Mesendoderm (in vitro differentiated cells): ENCODE measurements at places on chromosomes 6 and 20.
A peak's percentile ranks its signal among the peaks of the same experiment; 100 is the strongest.

- H3K4me1 ChIP-seq = peaks cover 6% of the 10 kb centered on the region
- H3K27me3 ChIP-seq = no peaks in the 10 kb centered on the region
- H3K36me3 ChIP-seq = no peaks in the 10 kb centered on the region
- DNase-seq = no peak
- no peak overlapping the region for H3K4me3 ChIP-seq
These were observed 55.4 kb downstream of the HS3ST5 start for GRCh38 chr6:114287461-114287860.

GRCh38 chr20:41453010-41453950 is 86.7 kb upstream of the EMILIN3 start:
- no peak overlapping the region for H3K27ac ChIP-seq
- H3K36me3 ChIP-seq = peaks cover 12% of the 10 kb centered on the region
- no peaks in the 10 kb centered on the region for H3K27me3 ChIP-seq
- H3K4me3 ChIP-seq = no peak overlapping the region
- DNase-seq = no peak

DNA sequence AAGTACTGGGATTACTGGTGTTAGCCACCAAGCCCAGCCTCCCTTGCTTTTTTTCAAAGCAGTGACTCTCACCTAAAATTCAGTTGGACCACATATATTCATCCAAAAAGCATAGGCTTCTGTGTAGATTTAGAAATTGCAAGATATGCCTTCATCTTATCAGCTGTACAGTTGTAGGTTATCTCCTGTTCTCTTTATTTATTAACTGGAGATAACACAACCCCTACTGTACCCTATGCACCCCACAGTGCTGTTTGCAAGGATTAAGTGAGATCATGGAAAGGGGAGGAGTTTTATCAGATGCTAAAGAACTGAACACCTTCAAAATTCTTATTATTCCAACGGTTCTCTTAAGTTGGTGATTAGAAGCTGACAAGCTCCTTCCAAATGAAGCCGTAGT is 164.4 kb upstream of the JARID2 start:
- H3K36me3 ChIP-seq = no peaks in the 10 kb centered on the region
- no peak overlapping the region for H3K4me3 ChIP-seq
- no peak for DNase-seq

DNA sequence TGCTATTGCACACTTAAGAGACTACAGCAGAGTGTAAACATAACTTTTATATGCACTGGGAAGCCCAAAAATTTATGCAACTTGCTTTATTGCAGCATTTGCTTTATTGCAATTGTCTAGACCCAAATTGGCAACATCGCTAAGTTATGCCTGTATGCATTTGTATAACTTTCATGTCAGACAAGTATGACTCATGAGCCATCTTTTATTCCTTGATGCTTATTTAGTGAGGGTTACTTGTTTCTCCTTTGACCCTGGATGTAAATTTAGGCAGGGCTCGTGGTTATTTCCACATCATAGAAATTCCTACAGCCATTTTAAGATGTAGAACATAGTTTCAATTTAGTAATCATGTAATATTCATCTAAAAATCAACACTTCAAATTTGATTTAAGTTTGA is 130.3 kb upstream of the LY86 start:
- H3K27me3 ChIP-seq = no peaks in the 10 kb centered on the region
- H3K36me3 ChIP-seq = no peaks in the 10 kb centered on the region
- H3K27ac ChIP-seq = no peak overlapping the region
- no peak for DNase-seq
- H3K4me1 ChIP-seq = no peaks in the 10 kb centered on the region

GRCh38 chr6:18234564-18234963 is 29.8 kb downstream of the DEK start:
- DNase-seq = no peak
- peaks cover 8% of the 10 kb centered on the region for H3K36me3 ChIP-seq
- H3K4me1 ChIP-seq = no peaks in the 10 kb centered on the region
- no peak overlapping the region for H3K4me3 ChIP-seq
- no peak overlapping the region for H3K27ac ChIP-seq

- H3K4me3 ChIP-seq = no peak overlapping the region
- H3K36me3 ChIP-seq = no peaks in the 10 kb centered on the region
- H3K4me1 ChIP-seq = no peaks in the 10 kb centered on the region
- no peaks in the 10 kb centered on the region for H3K27me3 ChIP-seq
These were observed 29.6 kb downstream of the RGS17 start for GRCh38 chr6:153101461-153101860.

GRCh38 chr20:63434599-63435378 is 37.7 kb downstream of the KCNQ2 start:
- H3K4me1 ChIP-seq = peaks cover 2% of the 10 kb centered on the region
- DNase-seq = peak; percentile 92
- no peak overlapping the region for H3K4me3 ChIP-seq
- H3K27ac ChIP-seq = no peak overlapping the region
- no peaks in the 10 kb centered on the region for H3K36me3 ChIP-seq
- no peaks in the 10 kb centered on the region for H3K27me3 ChIP-seq

DNA sequence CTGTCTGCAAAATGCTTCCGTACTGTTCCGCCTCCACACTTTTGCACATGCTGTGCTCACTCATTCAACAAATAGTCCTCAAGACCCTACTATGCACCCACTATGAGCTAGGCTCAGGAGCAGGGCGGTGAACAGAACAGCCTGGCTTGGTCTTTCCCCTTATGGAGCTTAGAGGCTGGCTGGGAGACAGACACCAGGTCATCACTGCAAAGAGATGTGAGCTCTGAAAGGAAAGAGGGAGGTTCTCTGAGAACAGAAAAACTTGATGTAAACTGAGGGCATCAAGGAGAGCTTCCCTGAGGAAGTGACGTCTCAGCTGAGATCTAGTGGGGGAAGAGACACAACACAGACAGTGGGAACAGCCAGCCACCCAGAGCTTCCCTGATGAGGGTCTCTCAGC is 31.0 kb upstream of the TGM2 start:
- H3K4me1 ChIP-seq = no peaks in the 10 kb centered on the region
- no peaks in the 10 kb centered on the region for H3K36me3 ChIP-seq
- no peaks in the 10 kb centered on the region for H3K27me3 ChIP-seq
- no peak for DNase-seq
- no peak overlapping the region for H3K4me3 ChIP-seq
- no peak overlapping the region for H3K27ac ChIP-seq

DNA sequence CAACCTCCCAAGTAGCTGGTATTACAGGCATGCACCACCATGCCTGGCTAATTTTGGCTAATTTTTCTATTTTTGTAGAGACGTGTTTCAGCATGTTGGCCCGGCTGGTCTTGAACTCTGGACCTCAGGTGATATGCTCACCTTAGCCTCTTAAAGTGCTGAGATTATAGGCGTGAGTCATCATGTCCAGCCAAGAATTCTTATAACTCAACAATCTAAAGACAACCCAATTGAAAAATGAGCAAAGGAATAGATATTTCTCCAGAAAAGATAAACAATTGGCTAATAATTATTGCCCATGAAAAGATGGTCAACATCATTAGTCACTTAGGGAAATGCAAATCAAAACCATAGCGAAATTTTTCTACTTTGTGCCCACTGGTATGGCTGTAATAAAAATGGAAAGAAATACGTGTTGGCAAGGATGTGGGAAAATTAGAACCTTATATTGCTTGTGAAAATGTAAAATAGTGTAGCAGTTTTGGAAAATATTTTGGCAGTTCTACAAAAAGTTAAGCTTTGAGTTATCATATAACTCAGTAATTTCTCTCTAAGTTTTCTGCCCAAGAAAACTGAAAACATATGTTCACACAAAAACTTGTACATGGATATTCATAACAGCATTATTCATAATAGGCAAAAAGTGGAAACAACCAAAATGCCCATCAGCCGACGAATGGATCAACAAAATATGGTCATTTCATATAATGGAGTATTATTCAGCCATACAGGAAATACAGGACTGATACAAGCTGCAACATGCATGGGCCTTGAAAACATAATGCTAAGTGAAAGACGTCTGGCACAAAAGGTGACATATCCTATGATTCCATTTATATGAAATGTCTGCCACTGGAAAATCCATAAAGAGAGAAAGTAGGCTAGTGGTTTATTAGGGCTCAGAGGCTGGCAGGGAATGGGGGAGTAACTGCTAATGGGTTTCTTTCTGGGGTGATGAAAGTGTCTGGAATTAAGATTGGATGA is 87.8 kb downstream of the UTRN start:
- no peak for DNase-seq
- H3K27me3 ChIP-seq = no peaks in the 10 kb centered on the region
- H3K4me1 ChIP-seq = no peaks in the 10 kb centered on the region
- H3K27ac ChIP-seq = no peak overlapping the region

DNA sequence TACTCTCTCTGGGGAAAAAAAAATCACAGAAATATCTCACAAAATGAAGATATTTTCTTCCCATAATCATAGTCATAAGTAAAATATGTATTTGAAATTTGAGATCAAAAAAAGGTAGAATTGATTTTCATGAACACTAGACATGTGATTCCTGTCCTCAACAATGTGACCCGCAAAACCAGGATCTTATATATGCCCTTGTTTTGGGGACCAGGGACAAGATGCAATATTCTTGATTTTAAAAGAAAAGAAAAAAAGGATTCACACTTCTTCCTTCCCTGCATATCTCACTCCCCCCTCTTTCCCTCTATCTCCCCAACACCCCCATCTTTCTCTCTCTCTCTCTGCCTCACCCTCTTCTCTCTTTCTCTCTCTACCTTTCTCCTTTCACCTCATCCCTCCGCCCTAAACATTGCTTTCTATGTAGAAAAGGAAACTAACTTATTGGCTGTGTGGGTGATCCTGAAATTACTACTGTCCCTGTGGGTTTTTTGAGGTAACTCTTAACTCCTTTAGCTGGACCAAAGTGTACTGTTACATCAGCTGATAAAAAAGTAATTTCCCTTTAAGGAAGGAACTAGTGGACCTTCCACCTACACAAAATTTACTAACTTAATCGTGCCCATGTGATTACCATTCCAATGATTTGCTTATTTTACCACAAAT is 85.6 kb downstream of the AIG1 start:
- H3K4me3 ChIP-seq = no peak overlapping the region
- H3K36me3 ChIP-seq = no peaks in the 10 kb centered on the region
- DNase-seq = no peak

GRCh38 chr6:45049188-45049843 is 278.8 kb upstream of the RUNX2 start:
- H3K27ac ChIP-seq = no peak overlapping the region
- H3K27me3 ChIP-seq = no peaks in the 10 kb centered on the region
- H3K4me3 ChIP-seq = no peak overlapping the region
